ENCODE measurements at places on chromosomes 13 and 19. TPM values are rescaled to one million over a fixed set of nuclear protein-coding genes. Genes with fewer than 3 reads are reported as not detected.

Gene SPINT2
- 9.5 TPM for total RNA-seq

Gene PSG3
- not detected for total RNA-seq

Gene IFNL1
- total RNA-seq, result not detected

Gene FFAR1
- not detected for total RNA-seq

Gene GNA15
- not detected for total RNA-seq

Gene LGALS14
- not detected for total RNA-seq

Gene ZNF534
- 0.25 TPM for total RNA-seq

Gene DNMT1
- 57.5 TPM for total RNA-seq

Gene HCST
- total RNA-seq, result not detected

Gene ZNF835
- not detected for total RNA-seq

Gene ZNF850
- total RNA-seq, result 1.2 TPM

Gene TUBB4A
- total RNA-seq, result not detected

Data from GM23248 (cell line).